GM23338 (cell line): ENCODE measurements at places on chromosomes 5 and 9.
A peak's percentile ranks its signal among the peaks of the same experiment; 100 is the strongest.

- peak; percentile 72 for DNase-seq
These were observed 752 bp upstream of the ANKH start for GRCh38 chr5:14872070-14872989.

DNA sequence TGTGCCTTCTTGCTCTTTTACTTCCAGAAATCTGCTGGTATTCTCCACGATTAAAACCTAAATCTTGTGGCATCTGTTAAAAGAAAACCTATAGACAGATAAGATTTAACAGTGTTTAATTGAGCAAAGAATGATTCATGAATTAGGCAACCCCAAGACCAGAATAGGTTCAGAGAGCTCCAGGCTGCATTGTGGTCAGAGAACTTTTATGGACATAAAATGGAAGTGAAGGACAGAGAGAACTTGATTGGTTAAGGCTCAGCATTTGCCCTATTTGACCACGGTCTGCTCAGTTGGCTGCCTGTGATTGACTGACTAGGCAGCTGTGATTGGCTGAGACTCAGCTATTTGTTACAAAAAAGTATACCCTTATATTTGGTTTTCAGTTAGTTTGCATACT lies 10.4 kb upstream of the SLC36A2 start:
- DNase-seq: no peak

DNA sequence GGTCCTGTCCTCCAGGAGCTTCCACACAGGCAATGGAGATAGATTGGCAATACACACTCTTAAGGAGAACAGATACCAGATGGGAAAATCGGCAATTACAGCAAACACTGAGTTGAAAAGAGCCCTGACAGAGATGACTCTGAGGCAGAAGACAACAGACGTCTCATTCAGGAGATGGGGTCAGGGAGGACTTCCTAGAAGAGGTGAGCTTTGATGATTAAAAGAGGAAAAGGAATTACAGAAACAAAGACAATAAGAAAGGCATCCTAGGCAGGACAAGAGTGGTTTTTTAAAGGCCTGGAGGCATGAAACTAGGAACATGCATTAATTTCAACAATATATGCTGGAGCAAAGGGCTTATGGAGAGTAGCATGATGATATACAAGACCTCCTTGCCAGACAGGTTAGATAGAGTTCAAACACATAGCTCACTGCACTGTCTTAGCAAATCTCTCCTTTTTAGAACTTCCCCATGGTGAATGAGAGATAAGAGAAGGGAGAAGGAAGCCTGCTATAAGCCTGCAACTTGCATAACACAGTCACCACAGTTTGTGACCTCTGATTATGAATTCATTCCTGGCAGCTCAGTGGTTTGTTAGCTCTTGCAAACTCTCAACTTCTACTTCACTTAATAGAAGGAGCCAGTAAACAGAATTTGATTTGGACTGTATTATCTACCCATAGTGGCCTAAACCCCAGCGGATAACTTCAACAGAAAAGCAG lies 48.5 kb downstream of the SIL1 start:
- DNase-seq: no peak

GRCh38 chr5:131272724-131273123 lies 8.9 kb downstream of the CDC42SE2 start:
- no peak for DNase-seq

- DNase-seq: no peak
These were observed 47.9 kb downstream of the ERCC8 start for GRCh38 chr5:60896991-60897390.

DNA sequence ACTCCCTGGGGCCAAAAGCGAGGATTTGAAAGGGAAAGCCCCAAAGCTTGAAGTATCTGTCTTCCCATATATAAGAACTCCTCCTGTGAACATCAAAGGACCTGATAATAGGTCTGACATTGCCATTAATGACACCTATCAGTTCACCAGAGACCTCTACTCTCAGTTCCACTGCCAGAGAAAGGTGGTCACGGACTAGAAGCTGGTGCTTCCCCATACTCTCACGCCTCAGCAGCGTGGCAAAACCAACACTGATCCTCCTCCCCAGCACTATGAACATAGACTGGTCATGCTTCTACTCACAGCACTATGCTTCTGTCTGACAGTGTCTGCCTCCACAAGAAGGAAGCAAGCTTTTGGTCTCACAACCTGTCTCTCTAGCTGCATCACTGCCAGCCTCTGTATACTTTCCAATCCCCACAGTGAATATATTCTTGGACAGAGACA lies 37.9 kb downstream of the NRG2 start:
- DNase-seq: no peak

DNA sequence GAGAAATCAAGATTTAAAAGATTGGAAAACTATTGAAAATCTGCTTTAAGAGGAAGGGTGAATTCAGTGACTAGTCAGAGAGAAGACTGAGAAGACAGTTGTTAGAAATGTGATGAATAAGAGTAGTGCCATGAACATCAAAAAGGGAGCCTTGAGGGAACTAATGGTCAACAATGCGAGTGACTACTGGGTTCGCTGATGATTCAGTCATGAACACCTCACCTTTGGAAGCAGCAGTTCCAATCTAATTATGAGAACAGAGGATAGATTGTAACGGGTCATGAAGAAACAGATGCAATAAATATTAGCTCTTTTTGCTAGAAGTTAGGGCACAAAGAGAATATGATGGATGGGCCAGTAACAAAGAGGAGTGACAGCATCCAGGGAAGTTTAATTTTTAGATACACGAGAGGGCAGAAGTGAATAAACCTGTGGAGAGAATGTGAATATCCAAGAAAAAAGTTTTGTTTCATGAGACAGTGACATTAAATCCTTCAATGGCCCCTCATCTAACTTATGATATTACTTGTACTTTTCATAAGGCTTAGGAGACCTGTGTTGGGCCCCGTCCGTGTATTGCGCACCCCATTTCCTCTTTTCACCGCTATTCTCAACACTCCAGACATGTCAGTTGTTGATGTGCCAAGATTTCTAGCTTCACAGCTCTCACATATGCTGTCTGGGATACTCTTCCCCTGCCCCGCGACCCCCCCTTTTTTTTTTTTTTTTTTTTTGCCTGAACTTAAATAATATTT lies 23.5 kb upstream of the IFNE start:
- DNase-seq: no peak

DNA sequence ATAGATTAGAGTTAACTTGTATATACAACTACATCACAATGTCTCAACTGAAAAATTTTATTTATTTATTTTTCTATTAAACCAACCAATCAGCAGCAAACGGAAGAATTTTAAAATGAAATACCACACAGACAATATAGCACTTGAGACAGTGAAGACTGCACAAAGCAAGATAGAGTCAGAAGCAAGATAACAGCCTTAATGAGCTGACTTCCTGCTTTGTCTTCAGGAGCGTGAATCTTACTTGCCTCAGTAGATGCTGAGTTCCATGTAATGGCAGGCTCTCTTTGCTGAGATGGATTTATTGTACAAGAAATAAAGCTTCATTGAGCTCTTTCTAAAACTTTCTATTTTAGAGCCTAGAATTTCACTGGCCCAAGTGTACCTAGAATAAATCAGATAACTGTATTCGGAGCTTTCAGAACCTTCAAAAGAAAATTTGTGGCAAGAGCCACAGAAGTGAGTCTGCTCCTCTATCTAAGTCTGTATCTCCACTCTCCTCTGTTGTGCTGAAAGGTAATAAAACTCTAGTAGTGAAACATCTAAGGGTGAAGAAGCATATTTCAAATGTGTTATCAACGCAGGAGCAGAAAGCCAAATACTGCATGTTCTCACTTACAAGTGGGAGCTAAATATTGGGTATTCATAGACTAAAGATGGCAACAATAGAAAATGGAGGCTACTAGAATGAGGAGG lies 83.3 kb upstream of the ANKRD55 start:
- no peak for DNase-seq

GRCh38 chr5:6402939-6403338 lies 24.6 kb upstream of the MED10 start:
- DNase-seq: no peak

DNA sequence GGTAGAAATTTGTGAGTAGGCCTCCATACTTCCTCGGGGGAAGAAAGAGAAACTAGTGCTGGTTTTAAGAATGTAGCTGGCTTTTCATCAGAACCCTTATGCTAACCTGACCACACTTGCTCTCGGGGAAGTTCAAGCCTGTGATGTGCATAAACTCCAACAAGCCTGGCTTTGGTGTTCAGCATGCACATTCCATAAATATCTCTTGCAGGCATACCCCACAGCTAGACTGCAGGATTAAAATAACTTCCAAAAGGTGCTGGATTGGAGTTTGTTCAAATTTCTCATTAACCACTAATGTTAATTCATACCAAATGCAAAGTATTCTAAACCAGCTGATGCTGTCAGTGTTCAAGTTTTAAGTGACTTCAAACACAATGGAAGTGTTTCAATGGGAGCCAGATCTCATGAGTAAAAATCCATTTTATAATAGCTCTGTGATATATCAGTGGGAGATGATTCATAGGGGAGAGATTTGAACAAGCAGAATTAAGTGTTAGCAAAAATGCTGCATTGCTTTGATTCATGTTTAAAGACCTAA lies 79.4 kb downstream of the NPR3 start:
- no peak for DNase-seq

DNA sequence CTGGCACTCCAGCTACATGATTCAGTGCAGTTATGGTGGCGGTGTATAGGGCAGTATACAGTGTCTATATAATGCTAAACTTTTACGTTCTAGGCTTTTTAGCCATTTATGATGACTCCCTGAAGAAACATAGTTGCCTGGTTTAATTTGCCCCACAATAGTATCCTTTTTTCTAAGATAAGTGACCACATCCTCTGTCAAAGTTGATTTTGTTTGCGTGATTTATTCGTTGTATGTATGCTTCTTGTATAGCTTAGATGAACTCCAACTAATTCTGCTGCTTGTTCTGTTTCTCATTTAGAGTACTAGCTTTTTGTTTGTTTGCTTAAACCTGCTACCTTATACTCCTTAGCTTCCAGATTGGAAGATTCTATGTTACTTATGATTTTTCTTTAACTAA lies 83.6 kb downstream of the ERMP1 start:
- DNase-seq: no peak

GRCh38 chr9:90801241-90801972 lies at the start of gene SYK:
SYK (plus strand) TSS chr9:90801819; CDS start chr9:90843899, 42,080 bp downstream.
- DNase-seq: peak; percentile 80

DNA sequence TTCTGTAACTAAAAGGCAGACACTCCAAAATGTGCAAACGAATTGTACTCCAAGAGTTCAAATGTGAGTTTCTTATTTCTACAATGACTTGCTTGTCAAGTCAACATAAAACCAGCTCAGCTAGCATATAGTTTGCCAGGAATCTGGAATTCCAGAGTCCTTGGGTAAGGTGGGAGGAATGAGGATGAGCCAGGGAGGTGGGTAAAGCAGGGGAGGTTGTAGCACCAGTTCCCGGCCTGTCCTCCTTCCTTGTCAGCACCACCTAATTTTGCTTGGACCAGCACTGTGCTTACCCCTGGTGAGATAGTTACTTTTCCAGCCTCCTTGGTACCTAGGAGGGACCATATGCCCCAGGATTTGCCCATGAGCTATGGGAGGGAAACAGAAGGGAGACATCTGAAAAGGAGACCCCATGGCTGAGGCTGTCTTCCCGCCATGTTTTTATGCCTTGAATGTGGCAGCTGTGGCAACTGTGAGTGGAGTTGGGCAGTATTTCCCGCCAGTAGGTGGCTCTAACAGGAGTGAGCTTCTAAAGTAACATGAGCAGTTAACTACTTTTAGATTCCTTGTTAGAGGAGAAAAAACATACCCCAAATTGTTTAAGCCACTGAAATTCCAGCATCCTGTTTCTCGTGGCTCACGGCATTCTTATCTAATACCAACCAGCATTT lies 302.5 kb downstream of the TENT4A start:
- DNase-seq: peak; percentile 81

- no peak for DNase-seq
These were observed 132.8 kb downstream of the INSYN2B start for GRCh38 chr5:169847519-169847918.

DNA sequence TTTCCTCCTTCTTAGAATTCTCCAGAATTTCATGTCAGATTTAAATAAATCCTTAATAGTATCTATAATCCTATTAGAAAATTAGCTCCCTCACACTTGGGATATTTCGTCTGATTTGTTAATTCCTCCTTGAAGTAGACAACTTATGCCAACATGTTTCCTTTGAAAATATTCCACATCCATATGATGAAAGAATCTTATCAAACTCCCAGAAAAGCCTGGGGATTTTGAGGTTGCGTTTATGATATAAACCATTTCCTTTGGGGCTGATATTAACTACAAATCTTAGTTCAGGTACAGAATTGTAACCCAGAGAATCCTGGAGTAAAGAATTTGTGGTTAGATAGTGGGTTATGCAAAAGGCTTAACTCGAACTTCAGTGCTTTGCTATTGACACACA lies 2373.8 kb upstream of the ACO1 start:
- no peak for DNase-seq
